ENCODE measurements at places on chromosomes 6 and 20. TPM values are rescaled to one million over a fixed set of nuclear protein-coding genes. Genes with fewer than 3 reads are reported as not detected.

CDH26 gene
- not detected for total RNA-seq

SMLR1 gene
- total RNA-seq = not detected

PMEPA1 gene
- 19.2 TPM for total RNA-seq

RPP21 gene
- total RNA-seq = 37.1 TPM

EYA2 gene
- total RNA-seq = not detected

PKIB gene
- total RNA-seq = 0.97 TPM

SLC17A4 gene
- not detected for total RNA-seq

AGER gene
- total RNA-seq = 0.46 TPM

SUPT3H gene
- 1.5 TPM for total RNA-seq

CRISP3 gene
- total RNA-seq = not detected

NRN1 gene
- total RNA-seq = 20.8 TPM

BTNL2 gene
- not detected for total RNA-seq

C20orf204 gene
- 3.0 TPM for total RNA-seq

FAM217B gene
- total RNA-seq = 3.2 TPM

HSPA1B gene
- total RNA-seq = 60.1 TPM

ASIP gene
- not detected for total RNA-seq

Measured in epithelial cell of umbilical artery (primary cell).